ENCODE measurements at places on chromosomes 7 and 10. TPM values are rescaled to one million over a fixed set of nuclear protein-coding genes. Genes with fewer than 3 reads are reported as not detected.

DNA sequence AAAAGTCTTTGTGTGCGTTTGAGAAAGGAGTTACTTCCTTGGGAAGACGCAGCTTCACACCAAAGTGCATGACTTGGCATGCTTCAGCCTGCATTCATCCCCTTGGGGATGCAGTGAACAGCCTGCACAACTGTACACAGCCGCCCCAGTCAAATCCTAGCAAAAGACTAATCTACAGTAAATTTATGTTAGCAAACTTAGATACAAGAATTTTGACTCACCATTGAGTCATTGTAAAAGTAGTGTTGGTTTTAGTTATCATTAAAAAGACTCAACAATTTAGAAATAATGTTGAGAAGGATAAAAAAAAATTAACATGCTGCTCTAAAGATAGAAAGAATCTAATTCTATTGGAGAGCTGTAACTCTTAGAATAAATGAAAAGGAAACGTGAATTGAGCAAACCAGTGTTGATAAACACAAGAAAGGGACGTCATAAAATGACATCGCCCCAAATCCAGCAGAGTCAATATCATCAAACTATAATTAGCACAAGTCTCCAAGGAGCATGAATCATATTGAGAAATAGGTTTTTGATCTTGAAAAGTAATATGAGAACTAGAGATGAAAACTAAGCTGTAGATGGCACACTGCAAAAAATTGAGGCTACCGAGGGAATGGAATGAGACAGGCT, 11.9 kb upstream of the OPTN start:
- no peak for DNase-seq

DNA sequence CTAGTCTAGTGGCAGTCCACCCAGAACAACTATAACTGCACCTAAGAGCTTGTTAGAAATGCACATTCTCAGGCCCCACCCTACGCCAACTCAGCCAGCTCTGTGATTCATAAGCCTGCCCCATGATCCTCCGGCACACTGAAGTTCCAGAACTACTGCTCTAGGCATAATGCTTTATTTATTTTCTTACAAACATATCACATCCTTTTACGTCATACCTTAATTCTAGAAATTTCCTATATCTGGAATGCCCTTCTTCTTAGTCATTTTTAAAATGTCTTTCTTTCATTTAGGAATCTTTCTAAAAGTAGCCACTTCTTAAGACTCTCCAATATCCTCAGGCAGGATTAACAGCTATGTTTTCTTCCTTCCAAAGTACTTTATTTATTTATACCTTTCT, 480.1 kb downstream of the INHBA start:
- DNase-seq = no peak

- DNase-seq = peak; percentile 21
These were observed 606.6 kb downstream of the KCNMA1 start for GRCh38 chr10:77030974-77031373.

DNA sequence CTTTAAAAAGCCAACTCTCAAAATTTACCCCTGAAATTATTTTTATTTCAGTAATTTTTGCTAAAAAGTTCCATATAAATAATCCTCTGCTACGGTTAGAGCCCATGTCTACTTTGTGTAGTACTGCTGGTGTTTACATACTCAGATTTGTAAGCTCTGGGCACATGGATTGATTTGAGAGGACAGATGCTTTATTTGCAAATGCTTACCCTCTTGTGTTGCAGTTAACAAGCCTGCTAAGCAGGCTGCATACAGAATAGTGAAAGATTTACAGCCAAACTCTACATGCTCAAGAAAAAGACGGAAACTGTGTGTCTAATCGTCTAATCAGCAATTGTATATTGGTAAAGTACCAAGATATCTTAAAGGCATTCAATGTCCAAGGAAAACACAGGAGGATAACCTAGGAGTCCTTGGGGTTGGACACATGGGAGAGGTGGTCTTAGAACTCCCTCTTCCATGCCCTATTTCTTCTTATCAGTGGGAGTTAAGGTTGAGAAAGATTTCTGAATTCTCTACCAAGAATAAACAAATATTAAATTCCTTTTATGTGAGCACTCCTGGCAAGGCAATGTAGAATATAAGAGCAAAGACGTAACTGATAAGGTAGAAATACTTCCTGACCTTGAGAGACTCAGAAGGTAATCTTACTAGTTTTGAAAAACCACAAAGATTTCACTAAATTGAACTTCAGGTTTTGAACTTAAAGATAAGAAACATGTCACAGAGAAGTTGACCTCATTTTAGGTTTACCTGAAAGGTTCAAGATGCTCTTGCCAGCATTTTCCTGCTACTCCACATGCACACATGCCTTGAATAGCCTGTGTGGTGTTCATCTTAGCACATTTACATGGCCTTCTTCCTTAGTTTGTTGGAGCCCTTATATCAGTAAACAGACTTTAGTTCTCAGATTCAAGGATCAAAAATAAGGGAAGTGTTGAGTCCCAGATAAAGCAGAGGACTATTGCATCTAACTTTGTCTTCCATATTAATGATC, 1216.5 kb downstream of the SORCS3 start:
- no peak for DNase-seq

DNA sequence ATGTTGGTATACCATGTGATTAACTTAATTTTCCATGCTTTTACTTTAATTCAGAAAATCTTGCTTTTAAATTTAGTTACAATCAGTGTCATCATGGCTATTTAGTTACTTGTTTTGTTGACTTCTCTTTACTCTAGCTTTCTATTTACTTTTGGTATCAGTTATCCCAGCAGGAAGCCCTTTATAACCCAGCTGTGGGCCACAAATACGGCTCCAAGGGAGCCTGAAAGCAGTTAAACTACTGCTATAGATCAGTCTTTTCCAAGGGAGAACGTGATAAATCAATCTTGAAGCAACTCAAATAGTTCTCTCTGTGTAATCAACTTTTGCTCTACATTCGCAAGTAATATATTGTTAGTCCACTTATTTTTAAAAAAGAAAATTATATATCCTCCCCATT, 287.4 kb downstream of the CACNA2D1 start:
- no peak for DNase-seq

GRCh38 chr10:16777473-16778370, 39.5 kb downstream of the RSU1 start:
- DNase-seq = peak; percentile 40

DNA sequence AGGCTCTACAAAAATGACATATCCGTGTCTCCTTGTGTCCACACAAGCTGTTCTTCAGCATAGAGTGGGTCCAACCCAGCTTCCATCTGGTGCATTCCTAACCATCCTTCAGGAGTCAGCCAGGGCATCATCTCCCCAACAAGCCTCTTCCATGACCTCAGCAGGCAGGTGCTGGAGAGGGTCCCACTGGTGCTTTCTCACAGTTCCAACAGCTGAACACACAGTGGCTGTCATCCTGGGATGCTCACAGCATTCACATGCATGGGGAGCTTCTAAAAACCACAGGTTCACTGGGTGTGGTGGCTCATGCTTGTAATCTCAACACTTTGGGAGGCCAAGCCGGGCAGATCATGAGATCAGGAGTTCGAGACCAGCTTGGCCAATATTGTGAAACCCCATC, 6.4 kb upstream of the CYP3A4 start:
- no peak for DNase-seq

- no peak for DNase-seq
These were observed 42.5 kb upstream of the LRGUK start for GRCh38 chr7:134084488-134085144.

DNA sequence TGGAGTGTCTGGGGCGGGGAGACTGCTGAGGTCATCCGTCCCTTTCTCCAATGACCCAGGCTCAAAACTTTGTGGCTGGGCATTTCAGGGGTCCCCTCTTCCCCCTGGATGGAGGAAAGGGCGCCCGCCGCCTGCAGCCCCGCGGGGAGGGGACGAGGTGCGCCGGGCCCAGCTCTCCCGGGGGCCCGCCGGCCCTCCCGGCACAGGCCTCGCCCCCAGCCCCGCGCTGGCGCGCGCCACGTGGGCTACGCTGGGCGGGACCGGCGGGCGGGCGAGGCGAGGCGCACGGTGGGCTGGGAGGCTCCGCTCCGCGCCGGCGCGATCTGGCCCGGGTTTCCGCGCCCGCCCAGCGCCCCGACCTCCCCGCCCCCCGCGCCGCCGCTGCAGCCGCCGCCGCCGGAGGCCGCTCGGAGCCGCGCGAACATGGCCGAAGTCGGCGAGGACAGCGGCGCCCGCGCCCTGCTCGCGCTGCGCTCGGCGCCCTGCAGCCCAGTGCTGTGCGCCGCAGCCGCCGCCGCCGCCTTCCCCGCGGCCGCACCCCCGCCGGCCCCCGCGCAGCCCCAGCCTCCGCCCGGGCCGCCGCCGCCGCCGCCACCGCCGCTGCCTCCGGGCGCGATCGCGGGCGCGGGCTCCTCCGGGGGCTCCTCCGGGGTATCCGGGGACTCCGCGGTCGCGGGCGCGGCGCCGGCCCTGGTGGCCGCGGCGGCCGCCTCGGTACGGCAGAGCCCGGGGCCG, at the start of gene FOXK1:
Gene FOXK1 (plus strand): TSS at position 410 of the 735 bp plus-strand sequence. CDS start 14 bp downstream, at position 424.
- DNase-seq = peak; percentile 79

DNA sequence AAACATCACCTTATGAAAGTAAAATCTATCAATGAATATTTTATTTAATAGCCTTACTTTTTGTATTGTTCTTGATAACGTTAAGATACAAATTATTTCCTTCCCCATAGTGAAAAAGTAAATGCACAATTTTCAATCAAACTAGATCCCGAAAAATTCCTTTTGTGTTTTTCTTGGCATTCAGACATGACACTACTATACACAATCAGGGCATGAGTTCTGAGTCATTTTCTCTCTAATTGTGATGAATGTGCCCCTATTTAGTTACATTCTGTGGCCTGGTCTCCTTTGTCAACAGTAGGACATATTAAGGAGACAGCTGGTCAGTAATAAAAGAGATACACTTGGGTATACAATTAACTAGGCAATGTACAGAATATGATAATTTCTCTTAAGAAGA, 19.8 kb downstream of the COL1A2 start:
- no peak for DNase-seq

DNA sequence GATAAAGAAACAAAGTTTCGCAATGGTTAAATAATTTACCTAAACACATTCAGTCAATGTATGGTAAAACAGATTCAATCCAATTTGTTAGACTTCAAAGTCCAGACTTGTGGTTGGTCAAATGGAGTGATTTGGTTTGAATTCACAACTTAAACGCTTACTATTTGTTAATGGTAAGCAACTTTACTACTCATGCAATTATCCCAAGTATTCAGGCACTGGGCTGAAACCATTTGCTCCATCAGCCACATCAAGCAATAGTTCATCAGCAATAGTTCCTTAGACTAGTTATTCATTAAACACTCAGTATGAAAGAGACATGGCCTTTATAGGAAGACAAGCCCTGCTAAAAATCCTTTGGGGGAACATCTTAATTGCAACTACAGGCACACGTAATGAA, 253.0 kb downstream of the AGMO start:
- DNase-seq = no peak

DNA sequence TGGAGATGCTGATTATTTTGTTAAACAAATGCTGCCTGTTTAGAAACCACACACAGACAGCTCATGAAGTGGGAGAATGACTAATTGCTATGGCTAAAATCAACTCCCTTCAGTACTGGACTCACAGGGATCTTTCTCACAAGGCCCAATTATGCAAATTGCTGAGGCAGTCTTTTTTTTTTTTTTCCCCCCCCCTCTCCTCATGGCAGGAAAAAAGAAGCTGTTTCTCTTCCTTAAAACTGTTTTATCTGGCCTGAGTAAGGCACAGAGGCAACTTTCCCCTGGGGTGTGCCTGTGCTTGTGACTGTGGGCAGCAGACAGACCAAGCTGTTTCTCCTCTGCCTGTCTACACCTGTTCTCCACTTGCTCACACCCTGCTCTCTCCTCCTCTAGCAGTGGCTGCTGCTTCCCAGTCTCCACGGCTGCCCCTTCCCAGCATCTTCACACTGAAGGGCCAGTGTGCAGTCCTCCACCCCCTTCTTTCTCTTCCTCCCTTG, 65.4 kb upstream of the STEAP1B start:
- no peak for DNase-seq

DNA sequence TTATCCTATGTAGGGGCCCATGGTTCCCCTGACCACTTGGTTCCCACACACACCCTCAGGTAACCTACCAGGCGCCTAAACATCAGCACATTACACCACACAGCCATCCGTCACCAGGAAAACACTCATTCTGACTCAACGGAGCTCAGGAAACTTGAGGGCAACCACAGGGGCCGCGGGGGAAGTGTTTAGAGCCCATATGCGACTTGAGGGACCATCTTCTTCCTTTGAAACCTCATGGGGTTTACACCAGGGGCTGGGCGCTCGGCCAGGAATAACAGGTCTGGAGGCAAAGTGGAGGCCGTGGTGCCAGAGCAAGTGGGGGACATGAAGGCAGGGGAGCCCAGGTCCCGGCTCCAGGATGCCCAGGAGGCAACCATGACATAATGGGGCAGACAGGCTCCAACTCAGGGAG, 1.5 kb downstream of the STX1A start:
- DNase-seq = no peak

- DNase-seq = no peak
These were observed 135.3 kb downstream of the ARHGAP22 start for GRCh38 chr10:48469516-48470020.

GRCh38 chr10:32419615-32420014, 26.3 kb upstream of the CCDC7 start:
- DNase-seq = no peak

DNA sequence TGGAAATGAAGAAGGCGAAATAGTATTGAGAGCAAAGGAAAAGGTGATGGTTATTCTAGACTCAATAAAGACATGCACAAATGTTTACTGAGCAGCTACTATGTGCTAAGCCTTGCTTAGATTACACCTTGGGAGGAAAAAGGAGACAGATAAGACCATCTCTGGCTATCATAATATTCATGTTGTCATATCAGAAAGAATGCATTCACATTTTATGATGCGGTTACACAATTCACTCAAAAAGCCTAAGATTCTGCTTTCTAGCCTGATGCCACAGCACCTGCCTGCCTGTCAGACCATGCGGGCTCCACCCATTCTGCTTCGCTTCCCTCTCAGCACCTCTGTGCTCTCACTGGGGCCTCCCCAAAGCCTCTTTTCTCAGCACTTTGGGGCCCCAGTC, 100.9 kb downstream of the JCAD start:
- DNase-seq = no peak

- DNase-seq = no peak
These were observed 90.1 kb downstream of the PRLHR start for GRCh38 chr10:118505363-118505762.

- no peak for DNase-seq
These were observed 138.0 kb downstream of the DYNC1I1 start for GRCh38 chr7:95910341-95910740.

Gene ELOVL3
- polyA plus RNA-seq = 0.57 TPM

Gene SPDYE2
- 15.0 TPM for polyA plus RNA-seq

Gene CAMK1D
- polyA plus RNA-seq = 5.4 TPM

Gene HOXA5
- polyA plus RNA-seq = 81.7 TPM

Gene KCNMA1
- 3.3 TPM for polyA plus RNA-seq

All from left lung (tissue), 14 donors.